ENCODE measurements at places on chromosomes 16 and 17.

GRCh38 chr16:56935201-56935600, 3.3 kb downstream of the HERPUD1 start:
- no peak for DNase-seq

DNA sequence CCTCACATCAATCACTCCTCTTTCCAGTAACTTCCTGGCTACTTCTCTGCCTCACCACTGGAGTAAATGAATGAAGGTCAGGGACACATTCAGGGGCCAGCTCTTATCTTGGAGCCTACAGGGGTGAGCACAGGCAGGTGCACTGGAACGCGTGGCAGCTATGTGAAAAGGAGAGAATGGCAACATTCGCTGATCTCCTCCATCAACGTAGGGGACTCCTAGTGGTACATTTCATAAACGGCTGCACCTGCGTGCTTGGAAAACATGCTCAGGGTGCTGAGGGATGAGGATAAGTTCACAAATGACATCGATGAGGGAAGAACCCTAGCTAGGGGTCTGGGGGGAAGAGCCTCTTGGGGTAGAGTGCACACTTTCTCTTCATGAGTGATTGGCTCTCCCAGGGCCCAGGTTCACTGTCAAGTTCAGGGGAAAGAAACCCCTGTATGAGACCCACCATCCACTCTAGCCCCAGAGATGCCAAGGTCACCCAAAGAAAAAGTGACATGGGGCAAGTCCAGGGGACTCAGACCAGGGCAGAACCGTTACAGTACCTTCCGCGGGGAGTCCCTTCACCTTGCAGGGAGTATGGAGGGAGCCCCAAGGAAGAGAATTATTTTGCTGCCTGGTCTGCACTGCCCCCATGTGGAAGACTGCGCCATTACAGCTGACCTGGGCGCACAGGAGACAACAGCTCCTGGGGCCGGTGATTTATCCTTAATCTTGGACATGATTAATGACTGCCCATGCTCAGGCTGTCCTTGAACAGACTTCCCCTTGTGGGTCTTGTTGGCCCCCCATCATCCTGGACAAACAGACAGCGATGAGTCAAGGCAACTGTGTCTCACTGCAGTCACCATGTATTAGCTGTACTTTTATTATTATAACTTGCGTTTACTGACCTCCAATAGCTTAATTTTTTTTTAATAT, 30.1 kb downstream of the VAC14 start:
- DNase-seq = no peak

DNA sequence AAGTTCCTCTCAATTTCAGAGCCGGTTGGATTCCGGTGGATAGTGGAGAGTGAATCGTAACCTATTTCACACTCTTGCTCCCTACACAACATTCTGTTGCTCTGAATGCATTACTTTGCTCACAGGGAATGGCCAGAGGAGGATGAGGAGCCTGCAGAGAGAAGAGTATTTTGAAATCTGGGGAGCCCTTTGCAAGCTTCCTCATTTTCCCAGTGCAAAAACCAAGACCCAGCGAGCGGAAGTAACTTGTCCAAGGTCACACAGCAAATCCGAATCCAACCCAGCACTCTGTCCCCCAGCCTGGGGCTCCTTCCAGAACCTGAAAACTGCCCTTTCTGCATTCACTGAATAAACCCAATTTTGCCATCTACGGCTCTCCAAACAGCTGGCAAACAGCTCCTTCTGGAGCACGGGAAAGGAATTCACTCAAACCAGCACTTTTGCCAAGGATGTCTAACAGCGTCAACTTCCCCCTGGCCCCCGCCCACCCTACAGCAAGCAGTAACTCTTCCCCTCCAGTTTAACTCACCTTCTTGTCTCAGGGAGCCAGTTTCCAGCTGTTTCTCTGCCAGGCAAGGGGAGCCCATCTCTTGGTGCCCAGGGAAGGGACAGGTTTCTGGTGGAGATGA, 557 bp downstream of the KCNG4 start:
- no peak for DNase-seq

GRCh38 chr16:68003031-68003430, 3.7 kb upstream of the DPEP2 start:
- DNase-seq = no peak

GRCh38 chr17:76147211-76148014, 6.4 kb upstream of the FOXJ1 start:
- no peak for DNase-seq

DNA sequence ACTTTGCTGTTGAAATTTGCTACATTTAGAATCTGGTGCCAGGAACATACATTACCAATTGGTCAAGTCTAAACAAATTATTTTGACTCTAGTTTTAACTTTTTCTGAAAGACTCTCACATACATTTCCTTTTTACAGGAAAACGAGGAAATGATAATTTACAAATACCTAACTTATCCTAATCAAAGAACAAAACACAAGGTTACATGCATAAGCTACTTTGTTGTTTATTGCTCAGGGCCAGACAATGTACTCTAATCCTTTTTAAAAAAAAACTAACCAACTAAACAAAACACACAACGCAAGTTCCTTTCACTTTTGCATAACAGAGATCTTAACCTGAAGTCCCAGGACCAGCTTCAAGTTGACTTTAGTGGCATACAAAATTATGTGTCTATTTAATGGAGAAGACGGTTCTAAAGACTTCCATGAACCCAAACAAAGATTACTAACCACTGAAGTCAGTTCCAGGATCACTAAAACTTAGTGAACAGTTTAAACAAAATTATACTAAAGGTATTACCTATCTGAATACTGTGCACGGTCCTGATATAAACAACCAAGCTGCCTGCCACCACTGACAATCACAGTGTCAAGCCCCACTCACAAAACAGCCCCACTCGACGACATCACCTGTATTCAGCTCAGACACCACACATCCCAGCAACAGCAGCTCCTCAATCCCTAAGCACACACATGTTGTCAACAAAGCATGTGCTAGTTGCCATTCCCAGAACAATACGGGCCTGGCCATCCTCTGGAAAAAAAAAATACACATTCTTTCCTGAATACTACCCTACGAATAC, 1.9 kb downstream of the ZNF652 start:
- DNase-seq = no peak

DNA sequence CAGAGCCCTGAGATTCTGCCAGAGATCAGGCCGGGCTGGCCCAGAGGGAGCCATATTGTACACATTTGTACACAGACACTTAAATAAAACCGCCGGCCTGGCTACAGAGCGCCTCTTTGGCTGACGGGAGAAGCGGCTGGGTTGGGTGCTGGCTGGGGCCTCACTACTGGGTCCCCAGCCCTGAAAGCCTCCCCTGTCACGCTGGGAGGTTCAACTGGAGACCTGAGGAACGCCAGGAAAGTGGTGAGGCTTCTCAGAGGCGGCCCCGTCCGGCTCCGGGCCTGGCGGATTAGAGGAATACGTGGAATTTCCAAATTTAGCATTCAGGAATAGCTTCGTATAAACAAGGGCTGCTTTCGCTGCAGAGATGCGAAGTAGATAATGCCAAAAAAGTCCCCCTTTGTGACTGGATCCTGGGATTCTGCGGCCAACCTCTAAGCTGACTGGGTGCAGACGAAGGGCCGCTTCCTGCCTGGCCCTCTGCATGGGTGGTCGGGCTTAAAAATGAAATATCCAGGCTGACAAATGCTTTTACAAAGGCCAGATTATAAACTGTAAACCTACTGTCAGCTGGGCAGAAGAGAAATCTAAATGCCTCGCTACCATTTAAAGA, 252.4 kb downstream of the IRF8 start:
- DNase-seq = no peak

- no peak for DNase-seq
Measured at GRCh38 chr17:45940826-45941225, 46.5 kb downstream of the MAPT start.

GRCh38 chr17:70169709-70170597, 621 bp downstream of the KCNJ2 start:
- no peak for DNase-seq

GRCh38 chr17:4665027-4665426, 23.5 kb upstream of the ALOX15 start:
- DNase-seq = no peak

DNA sequence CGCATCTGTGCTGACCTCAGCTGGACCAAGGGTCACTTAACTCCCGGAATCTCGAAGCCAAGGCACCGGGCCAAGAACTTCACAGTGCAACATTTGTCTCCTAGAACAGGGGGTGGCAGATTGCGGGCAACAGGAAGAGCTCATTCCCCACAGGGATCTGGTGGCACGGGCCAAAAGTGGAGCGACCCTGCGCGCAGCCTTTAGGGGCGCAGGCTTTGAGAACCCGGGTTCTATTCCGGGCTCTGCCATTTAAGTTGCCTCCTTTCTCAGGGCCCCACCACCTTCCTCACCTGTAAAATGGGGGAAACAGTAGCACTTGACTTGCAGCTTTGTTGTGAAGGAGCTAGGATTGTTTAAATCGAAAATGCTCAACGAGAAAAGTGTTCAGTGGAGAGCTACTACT, 651 bp downstream of the SHMT1 start:
- no peak for DNase-seq

- DNase-seq = no peak
Measured at GRCh38 chr16:983044-984030, 1.8 kb downstream of the SOX8 start.

GRCh38 chr16:3824121-3824795, 56.3 kb downstream of the CREBBP start:
- no peak for DNase-seq

DNA sequence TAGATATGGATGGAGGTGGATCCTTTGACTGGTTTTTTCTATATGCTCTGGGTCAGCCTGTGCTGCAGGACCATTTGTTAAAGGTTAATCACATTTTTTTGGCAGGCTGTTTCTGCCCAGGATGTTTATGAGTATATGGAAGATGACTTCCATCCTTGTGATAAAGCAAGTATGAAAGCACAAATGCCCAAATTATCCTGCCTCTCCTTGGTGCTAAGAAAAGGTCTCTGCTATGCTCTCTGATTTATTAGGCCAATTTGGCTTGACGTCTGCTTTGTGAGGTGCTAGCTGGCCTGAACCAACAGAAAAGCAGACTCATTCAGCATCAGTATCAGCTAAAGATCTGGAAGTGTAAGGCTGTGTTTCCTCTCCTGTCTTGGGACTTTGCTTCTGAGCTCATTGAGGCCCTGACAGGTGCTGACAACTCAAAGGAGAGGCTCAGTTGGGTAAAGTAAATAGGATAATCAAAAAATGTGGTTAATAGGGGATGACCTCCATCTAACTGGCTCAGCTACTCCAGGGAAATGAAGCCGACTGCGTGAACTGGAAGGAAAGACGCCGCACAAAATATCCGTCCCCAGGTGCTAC, 15.2 kb downstream of the ANKRD40 start:
- no peak for DNase-seq

- no peak for DNase-seq
Measured at GRCh38 chr17:64603987-64604386, 58.1 kb downstream of the SMURF2 start.

DNA sequence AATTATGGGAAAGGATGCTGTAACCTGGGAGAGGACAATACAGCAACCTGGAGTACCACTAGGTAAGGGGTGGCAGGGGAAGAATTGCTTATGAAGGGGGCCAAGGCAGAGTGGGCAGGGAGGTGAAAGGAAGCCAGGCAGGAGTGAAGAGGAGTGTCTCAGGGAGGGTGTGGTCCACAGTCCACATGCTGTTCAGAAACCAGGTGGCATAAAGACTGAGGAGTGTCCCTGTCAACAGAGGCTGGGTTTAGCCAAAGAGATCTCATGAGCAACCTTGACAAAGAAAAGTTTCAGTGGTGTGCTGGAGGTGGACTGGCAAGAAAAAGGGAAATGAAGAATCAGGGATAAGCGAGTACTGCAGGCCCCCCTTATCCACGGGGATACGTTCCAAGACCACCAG, 88.4 kb downstream of the SPACA3 start:
- DNase-seq = no peak

- DNase-seq = no peak
Measured at GRCh38 chr16:85639529-85640253, 26.6 kb downstream of the GSE1 start.

- DNase-seq = no peak
Measured at GRCh38 chr17:80925688-80926335, 65.8 kb upstream of the CHMP6 start.

- no peak for DNase-seq
Measured at GRCh38 chr17:76704805-76705204, 6.0 kb downstream of the MXRA7 start.
